ENCODE measurements at places on chromosomes 6 and 20.

DNA sequence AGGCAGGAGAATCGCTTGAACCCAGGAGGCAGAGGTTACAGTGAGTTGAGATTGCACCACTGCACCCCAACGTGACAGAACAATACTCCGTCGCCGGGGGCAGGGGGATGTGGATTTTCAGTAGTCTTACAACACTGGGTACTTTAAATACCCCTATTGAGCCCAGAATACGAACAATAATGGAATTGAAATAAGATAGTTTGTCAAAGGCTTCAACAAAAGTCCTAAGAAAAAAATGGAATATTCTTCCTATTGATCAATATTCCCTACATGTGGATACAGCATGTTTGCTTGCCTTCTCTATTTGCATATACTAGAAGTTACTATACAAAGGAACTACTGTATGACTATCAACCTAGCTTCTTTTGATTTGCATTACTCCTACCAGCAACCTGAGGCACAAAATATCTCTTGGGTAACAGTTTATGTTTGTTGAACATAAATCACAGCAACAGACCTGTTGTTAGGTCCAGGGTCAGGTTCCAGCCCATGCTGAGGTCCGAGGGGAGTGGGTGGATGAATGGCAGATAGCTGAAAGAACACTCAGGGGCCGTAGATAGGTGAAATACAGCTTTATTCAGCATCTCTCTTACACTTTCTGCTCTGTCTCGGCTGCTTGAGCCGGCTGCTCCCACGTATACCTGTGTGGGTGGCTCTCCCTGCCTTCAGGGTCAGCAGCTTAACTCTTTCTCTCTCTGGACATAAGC lies 23.8 kb downstream of the MAN1A1 start:
- DNase-seq: no peak

DNA sequence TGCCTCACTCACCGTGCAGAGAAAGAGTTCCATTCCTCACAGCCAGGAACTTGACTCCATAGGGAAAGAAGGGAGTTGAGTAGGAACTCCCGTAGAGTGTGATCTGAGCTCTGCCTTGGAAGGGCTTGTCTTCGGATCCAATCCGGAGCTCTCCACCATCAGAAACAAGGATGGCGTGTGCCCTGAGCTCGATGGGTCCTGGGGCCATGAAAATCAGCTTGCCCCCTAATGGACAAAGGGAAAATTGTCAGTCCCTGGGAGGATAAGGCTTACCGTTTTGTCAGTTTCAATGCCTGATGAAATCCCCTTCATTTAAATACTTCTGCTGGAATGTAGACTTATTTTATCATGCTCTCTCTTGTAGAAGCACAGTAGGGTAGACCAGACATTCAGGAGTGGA lies 153.3 kb downstream of the PKHD1 start:
- DNase-seq: no peak

DNA sequence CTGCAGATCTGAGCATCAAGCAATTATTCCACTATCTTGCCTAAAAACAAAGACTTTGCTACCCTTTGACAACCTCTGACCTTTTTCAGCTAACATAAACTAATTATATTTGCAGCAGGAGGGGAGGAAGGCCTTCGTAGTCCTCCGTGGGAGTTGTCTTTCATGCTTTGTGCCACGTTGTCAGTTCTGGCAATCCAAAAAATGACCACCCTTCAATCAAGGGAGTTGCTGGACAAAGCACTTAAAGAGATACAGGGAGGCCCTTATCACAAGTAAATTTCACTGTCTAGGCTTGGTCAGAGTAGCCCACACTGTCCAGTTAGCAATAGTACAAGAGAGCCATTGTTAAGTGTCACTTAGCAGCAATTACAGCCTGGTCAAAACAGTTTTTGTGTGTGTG lies 578.9 kb downstream of the HAO1 start:
- no peak for DNase-seq

DNA sequence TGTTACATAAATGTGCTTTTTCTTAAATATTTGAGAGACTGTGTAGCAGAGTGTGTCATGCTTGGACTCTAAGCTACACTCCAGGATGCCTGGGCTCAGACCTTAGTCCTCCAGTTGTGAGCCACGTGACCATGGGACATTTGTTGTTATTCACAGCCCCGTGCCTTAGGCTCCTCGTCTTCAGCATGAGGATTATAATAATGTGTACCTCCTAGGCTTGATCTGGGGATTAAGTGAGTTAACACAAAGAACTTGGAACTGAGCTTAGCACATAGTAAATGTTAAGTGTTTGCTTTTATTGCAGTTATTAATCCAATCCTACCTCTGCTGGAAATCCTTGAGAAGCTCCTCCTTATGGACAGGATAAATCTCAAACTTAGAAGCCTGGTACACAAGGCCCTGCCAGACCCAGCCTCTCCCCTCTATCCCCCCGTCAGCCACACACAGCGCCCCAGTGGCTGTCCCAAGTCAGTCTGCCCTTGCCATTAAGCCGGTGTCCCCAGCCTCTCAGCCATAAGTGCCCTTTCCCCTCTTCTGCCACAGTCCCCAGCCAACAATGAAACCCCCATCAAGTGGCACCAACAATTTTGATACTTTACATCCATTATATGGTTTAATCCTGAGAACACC lies 177.5 kb downstream of the TMEM242 start:
- no peak for DNase-seq

DNA sequence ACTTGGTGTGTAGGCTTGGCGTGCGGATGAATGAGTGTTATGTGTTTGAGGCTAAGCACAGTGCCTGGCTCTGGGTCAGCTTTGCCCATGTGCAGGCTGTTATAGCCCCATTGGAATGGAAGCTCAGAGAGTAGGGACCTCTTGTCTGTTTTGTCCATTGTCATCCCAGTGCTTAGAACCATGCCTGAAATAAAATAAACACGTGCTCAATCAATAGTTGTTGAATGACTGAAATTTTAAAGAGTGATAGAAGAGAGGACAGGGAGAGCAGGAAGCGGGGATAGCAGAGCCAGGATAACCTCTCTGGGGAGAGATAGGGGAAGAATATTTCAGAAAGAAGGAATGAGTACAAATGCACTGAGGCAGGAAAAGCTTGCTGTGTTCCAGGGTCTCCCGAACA lies 263.9 kb downstream of the HIVEP2 start:
- no peak for DNase-seq

DNA sequence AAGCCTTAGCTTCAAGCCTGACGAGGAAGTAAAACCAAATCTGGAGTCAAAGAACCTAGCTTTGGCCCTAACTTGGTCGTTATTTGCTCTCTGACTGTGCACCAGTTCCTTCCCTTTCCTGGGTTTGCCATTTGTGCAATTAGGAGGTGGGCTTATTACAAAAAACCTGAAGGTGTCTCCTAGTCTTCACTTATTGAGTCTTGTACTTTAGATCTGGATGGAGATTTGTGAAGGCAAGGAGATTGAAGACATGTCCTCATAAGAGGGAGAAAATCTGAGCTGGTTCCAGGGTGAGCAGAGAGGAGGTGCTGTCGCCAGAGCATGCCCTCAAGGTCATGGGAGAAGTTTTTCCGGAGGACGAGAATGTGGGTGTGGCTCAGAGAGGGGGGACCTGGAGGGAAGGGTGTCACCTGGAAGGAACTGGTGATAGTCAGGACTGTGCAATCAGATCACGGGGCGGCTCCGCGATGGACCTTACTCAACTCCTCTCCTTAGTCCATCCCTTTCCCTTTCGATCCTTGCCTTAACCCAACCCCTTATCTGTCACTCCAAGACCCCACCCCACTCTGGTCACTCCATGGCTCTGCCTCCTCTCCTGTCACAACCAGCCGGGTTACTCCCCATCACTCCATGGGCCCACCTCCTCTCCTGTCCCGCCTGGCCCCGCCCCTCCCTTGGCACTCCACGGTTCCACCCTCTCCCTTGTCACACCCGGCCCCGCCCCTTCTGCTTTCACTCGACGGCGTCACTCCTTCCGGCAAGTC lies 588 bp upstream of the ACSS2 start:
- no peak for DNase-seq

GRCh38 chr20:568673-569415 lies 25.3 kb upstream of the CSNK2A1 start:
- no peak for DNase-seq

DNA sequence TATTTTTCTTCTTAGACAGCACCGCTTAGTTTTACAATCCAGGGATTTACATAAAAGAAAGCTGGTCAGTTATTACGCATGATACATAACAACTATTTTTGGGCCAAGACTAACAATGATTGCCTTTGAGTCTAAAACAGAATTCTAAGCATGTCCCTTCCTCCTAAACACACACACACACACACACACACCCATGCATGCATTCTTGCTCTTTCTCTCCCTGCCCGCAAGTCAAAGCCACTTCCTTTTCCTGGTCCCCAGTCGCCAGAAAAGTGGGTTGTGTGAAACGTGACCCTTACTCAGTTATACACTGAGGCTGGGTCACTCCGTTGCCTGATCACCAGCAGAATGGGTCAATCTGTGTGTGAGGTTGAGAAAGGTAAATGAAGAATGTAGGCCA lies 31.4 kb downstream of the FYN start:
- DNase-seq: no peak

- no peak for DNase-seq
Measured at GRCh38 chr6:6584310-6585002, 4.1 kb upstream of the LY86 start.

Measured in stimulated activated naive CD8-positive, alpha-beta T cell treated with anti-CD3 and anti-CD28 coated beads, Interleukin-15, amount 100 ng/mL, for 72 hours (primary cell).